ENCODE measurements at places on chromosomes 6 and 20.

GRCh38 chr6:85130743-85131142, 319.1 kb upstream of the NT5E start:
- DNase-seq = no peak

DNA sequence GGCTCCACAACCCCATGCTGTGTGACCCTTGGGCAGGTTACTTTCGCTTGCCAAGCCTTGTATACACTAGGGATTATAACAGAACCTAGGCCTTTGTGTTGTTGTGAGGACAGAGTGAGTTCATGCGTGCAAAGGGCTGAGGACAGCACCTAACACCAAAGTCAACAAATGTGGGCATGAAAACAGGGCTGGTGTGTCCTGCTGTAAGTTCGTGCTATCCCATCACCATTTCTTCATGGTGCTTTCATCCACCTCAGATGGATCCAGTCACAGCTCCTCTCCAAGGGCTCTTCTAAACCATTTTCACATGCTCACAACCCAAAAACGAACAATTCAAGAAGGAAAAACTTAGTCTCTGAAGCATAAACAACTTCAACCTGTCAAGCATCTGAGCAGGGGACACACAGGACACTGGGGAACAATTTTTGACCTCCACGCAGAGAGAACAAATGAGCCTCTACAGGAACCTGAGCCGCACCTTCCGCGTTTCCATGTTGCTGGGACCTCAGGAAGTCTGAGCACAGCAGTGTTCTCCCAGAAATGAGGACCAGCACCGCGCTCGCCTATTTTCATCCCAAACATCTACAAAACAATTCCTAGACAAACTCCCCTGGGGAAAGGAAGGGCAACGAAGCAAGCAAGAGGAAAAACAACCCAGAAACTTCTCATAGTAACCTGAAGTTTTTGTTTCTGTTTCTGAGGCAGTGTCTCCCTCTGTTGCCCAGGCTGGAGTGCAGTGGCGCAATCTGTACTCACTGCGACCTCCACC, 3.1 kb downstream of the LRP11 start:
- DNase-seq = no peak

DNA sequence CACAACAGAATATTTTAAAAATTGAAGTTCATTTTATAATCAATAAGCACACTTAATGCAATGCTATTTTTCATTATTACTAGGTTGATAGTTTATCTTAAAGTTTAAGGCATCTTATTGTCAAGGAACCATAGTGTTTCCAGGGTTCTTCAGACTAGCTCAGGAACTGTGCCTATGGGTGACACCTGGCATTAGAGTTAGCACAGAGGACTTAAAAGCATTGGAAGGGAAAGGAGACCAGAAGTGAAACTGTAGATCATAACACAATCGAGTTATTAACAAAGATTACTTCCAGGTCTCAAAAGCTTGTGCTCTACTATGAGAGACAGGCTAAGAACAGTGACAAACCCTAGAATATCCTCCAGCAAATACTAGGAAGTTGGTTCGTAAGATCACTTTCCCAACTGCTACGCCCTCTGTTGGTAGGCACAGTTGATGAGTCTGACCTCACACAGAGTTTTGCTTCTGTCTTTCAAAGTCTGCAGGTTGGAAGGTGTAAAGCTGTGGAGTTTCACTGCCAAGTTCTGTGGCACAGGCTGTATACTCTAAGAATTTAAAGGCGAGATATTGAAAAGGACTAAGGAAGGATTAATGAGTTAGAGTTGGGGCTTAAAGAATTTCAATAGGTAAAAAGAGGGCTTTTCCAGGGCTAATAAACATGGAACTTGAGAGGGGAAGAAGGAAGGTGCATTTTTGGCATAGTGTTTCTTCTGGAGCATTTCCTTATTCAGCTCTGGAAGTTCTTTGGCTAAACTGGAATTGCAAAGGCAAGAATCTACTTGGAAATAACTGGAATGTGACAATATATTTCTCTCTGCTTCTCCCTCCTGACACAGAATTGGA, 531.3 kb upstream of the JAG1 start:
- no peak for DNase-seq

- no peak for DNase-seq
Observed at GRCh38 chr6:142800240-142800639, 144.7 kb downstream of the HIVEP2 start.

DNA sequence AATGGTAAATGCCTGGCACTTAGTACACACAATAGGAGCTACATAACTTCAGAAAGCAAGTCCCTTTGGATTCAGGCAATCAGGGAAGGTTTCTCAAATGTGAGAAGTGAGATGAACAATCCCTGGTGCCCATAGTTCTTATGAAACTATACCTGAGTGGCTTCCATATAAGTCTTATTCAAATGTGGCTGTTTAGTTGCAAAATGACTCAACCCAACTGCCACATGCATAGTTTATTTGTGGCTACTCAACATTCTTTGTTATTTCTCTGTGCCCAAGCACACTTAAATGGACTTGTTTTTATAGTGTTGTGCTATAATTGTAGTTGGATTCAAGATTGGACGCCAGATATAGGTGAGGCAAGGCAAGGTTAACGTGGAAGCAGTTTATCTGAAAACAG, 93.7 kb upstream of the ATXN1 start:
- DNase-seq = no peak

GRCh38 chr6:136535017-136535765, 15.0 kb downstream of the MAP7 start:
- no peak for DNase-seq

- DNase-seq = no peak
Observed at GRCh38 chr20:35317416-35318210, 25.4 kb upstream of the FAM83C start.

DNA sequence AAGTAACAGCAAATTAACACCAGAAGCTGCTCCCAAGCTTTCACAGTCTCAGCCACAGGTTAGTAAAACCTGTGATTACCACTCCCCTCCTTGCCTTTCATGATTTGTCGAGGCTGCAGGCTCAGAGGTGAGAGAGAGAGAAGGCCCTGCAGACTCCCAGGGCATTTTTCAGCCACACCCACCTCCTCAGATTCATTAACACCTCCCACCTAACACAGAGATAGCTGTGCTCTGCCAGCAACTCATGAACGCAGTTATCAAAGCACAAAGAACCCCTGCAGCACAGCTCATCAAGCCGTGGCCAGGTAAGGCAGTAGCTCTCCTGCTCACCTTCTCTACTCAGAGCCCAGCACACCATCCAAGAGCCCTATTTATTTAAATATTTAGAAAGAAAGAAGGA, 27.1 kb downstream of the F13A1 start:
- DNase-seq = no peak

- no peak for DNase-seq
Observed at GRCh38 chr20:19935842-19936241, 81.3 kb upstream of the NAA20 start.

GRCh38 chr20:36407199-36407733, 101.1 kb downstream of the DLGAP4 start:
- no peak for DNase-seq

DNA sequence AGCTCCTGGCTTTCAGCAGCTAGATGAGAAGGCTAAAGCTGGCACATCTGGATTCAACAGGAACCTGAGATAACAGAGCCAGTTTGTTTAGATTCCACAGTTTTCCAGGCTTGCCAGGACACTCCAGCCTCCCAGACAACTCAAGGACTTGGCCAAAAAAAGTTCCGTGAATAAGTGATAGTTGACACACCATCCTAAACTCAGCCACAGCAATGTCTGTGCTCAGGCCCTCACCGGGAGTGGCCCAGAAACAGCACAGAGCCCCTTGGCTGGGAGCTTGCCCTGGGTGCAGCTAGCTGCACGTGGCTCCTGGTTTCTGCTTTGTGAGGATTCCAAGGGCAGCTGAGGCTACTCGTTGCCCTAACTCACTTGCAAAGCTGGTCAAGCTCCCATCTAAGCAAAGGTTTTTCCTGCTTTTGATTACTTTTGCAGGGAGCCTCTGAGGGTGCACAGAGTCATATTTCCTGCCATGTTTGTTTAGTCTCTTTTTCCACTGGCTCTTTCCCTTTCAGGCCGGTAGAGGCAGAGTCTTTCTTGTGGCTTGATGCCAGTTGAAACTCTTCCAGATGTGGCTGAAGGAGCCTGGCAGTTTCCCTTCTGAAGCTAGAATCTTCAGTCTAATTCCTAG, 118.3 kb upstream of the ECI2 start:
- DNase-seq = no peak

GRCh38 chr6:101847690-101848089, 454.2 kb downstream of the GRIK2 start:
- no peak for DNase-seq

- DNase-seq = no peak
Observed at GRCh38 chr20:44021186-44021585, 106.5 kb downstream of the TOX2 start.

DNA sequence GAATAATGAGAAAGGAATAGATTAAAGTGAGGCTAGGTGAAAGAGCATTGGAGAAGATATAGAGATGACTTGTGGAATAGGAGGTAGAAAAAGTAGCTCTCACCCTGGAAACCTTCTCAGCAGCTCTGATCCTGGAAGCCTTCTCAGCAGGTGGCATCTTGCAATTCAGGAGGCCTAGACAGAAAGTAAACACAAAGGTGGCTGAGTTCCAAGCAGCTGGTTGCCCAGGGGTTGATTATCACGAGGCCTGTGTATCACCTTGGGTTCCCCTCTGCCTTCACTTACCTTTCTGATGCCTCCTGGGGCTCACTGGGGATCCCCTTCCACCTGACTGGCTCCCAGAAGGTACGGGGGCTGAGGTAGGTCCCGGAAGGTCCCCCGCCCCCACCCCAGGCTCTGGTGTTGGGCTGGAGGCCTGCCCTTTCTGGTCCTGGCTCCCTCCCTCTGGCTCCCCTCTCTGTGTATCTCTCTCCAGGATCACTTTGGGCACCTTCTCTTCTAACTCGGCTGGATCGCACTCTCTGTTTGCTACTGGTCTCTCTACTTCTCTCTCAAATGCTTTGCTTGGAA, 9.7 kb downstream of the MDC1 start:
- no peak for DNase-seq

GRCh38 chr6:30769088-30769852, 24.9 kb upstream of the IER3 start:
- DNase-seq = peak; percentile 83

GRCh38 chr6:117359581-117359980, 66.2 kb downstream of the ROS1 start:
- no peak for DNase-seq

GRCh38 chr20:2398449-2398848, 17.7 kb downstream of the TGM6 start:
- no peak for DNase-seq

All from stimulated activated CD8-positive, alpha-beta memory T cell treated with anti-CD3 and anti-CD28 coated beads, Interleukin-4, amount 100 ng/mL, for 4 hours (primary cell).